ENCODE measurements at places on chromosomes 1 and 21. TPM values are rescaled to one million over a fixed set of nuclear protein-coding genes. Genes with fewer than 3 reads are reported as not detected.

DNA sequence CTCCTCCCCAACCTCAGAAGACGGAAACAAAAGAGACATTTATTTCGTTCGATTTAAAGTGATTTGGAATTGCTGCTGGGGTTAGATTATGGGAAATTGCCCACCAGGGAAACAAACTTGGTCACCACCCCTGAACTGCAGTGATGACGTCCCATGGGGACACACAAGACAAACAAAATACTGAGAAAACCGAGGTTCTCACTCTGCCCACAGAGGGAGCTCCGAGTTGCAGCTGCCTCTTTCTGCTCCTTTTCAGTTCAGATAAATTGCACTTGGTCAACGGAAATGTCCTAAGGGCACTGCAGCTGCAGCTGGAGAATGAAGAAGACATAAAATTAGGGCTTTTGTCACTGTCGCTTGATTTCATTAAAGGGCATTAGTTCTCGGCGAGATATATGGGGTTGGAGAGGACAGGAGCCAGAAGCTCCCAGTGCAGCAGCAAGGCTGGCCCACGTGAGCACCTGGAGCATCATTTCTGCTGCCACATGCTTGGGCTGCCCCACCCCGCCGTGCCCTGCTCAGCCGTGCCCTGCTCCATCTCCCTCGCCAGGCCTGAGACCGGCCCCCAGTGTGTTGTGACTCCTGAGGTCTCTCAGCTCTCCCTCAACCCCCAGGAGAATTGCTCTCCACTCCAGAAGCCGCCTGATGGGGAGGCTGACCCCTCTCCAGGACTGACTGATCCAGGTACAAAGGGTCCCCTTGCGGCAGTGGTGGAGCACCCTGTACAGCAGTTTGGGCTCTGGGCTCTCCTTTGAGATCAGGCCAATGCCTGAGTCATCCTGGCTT lies 231.7 kb upstream of the AJAP1 start:
- no peak for DNase-seq
- no peak overlapping the region for H3K27ac ChIP-seq
- H3K36me3 ChIP-seq: no peaks in the 10 kb centered on the region
- no peaks in the 10 kb centered on the region for H3K27me3 ChIP-seq

GRCh38 chr1:226425431-226426031 lies 17.6 kb upstream of the PARP1 start:
- H3K27me3 ChIP-seq: no peaks in the 10 kb centered on the region
- no peaks in the 10 kb centered on the region for H3K4me1 ChIP-seq
- peak overlapping the region; percentile 20 for H3K4me3 ChIP-seq
- DNase-seq: no peak

GRCh38 chr21:38171723-38172344 lies 85.0 kb upstream of the KCNJ15 start:
- H3K27ac ChIP-seq: no peak overlapping the region
- no peak for DNase-seq
- no peaks in the 10 kb centered on the region for H3K36me3 ChIP-seq
- no peaks in the 10 kb centered on the region for H3K27me3 ChIP-seq
- no peaks in the 10 kb centered on the region for H3K4me1 ChIP-seq

DNA sequence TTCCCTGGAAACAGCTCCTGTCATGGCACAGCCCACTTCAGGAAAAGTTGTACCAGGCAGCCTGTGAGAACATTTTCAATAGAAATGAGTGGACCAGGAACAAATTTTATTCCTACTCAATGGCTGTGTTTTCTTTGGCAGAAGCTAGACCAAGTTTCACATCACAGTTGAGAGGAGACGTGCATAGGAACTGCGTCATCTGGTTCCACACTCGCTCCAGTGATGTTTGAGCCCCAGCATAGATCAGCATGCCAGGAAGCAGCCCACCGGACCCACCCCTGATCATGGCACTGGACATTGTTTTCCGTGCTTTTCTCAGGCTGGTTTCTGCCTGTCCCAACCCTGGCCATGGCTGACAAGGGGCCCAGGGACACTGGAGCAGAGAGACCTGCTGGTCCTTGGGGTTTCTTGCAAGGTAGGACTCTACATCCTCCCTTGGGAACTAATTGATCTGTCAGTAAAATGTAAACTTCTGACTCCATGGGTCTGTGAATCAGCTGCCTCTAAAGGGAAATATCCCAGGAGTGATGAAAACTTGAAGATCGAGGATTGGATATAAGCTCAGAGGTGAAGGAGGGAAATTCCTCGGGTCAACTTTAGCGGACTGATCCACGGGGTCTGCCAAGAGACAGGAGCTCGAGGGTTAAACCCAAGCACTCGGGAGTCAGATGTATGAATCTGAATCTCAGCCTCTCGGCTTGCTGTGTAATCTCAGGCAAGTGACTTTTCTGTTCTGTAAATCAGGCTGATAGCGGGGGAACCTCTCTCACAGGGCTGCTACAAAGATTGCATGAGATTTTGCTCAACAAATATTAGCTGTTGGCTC lies 35.7 kb downstream of the NEK2 start:
- peaks cover 10% of the 10 kb centered on the region for H3K4me1 ChIP-seq
- H3K4me3 ChIP-seq: no peak overlapping the region
- peak; percentile 19 for DNase-seq
- H3K27me3 ChIP-seq: no peaks in the 10 kb centered on the region
- no peak overlapping the region for H3K27ac ChIP-seq

The DISC1 gene
- total RNA-seq: 5.8 TPM

The TMEM59 gene
- total RNA-seq: 207 TPM

- no peak overlapping the region for H3K27ac ChIP-seq
- no peaks in the 10 kb centered on the region for H3K4me1 ChIP-seq
- H3K4me3 ChIP-seq: no peak overlapping the region
- H3K27me3 ChIP-seq: no peaks in the 10 kb centered on the region
Observed at GRCh38 chr1:73862355-73862754, 335.6 kb downstream of the LRRIQ3 start.

- DNase-seq: peak; percentile 88
- peak overlapping the region; percentile 90 for H3K27ac ChIP-seq
- no peaks in the 10 kb centered on the region for H3K27me3 ChIP-seq
- peak overlapping the region; percentile 63 for H3K4me3 ChIP-seq
Observed at GRCh38 chr21:36135391-36136102, 668 bp downstream of the CBR3 start.

- DNase-seq: peak; percentile 71
- H3K36me3 ChIP-seq: no peaks in the 10 kb centered on the region
- no peaks in the 10 kb centered on the region for H3K27me3 ChIP-seq
- H3K27ac ChIP-seq: peak overlapping the region; percentile 73
Observed at GRCh38 chr1:58585581-58586151, 8.6 kb upstream of the TACSTD2 start.

GRCh38 chr1:59116920-59117542 lies 179.9 kb upstream of the FGGY start:
- H3K27me3 ChIP-seq: no peaks in the 10 kb centered on the region
- no peaks in the 10 kb centered on the region for H3K4me1 ChIP-seq
- H3K4me3 ChIP-seq: no peak overlapping the region
- H3K27ac ChIP-seq: no peak overlapping the region
- H3K36me3 ChIP-seq: no peaks in the 10 kb centered on the region
- no peak for DNase-seq

The ADGRL2 gene
- 59.4 TPM for total RNA-seq

DNA sequence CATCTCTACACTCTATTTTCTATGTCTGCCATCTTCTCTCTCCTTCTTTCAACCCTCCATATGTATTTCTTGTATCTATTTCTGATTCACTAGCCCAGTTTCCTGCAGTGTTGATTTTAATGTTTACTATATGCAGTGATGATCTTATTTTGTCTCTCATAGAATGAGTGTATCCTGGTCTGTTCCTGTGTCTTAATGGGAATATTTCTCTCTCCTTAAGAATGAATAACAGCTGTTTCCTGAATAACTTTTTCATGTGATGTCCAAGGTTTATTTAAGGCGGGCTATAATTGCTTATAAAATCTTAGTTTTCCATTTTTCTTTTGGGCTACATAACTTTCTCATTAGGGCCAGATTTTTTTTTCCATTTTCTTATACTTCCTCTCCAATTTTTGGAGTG lies 144.5 kb downstream of the C1orf21 start:
- no peak for DNase-seq
- H3K4me1 ChIP-seq: peaks cover 19% of the 10 kb centered on the region
- H3K36me3 ChIP-seq: no peaks in the 10 kb centered on the region
- H3K4me3 ChIP-seq: no peak overlapping the region

DNA sequence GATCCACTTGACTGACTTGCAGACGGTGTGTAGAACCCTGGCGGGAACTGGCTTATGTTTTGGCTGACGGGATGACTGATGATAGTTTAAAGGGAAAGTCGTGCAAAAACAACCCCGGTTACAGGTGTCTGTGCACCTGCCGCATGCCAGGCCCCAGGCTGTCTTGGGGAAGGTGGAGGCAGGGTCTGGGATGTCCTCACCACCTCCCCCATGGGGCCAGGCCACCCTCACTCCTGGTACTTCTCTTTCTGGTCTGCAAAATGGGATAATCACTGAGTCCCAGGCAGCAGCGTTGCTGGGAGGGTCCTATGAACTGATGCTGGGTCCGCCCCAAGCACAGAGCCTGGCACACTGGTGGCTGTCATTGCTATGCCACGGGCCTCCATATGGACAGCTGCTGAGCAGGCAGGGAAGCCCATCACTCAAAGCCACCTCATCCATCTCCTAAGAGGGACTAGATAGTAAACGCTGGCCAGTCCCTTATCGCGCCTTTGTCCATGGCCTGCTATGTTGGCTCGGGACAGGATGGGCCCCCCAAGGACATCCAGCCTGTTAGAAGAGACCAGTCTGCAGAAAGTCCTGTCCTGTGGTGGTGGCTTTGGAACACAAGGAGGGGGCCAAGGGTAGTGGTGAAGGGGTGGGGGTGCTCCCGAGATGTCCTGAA lies 15.0 kb upstream of the SLC2A7 start:
- H3K4me3 ChIP-seq: no peak overlapping the region
- no peaks in the 10 kb centered on the region for H3K36me3 ChIP-seq
- no peaks in the 10 kb centered on the region for H3K4me1 ChIP-seq
- DNase-seq: no peak

DNA sequence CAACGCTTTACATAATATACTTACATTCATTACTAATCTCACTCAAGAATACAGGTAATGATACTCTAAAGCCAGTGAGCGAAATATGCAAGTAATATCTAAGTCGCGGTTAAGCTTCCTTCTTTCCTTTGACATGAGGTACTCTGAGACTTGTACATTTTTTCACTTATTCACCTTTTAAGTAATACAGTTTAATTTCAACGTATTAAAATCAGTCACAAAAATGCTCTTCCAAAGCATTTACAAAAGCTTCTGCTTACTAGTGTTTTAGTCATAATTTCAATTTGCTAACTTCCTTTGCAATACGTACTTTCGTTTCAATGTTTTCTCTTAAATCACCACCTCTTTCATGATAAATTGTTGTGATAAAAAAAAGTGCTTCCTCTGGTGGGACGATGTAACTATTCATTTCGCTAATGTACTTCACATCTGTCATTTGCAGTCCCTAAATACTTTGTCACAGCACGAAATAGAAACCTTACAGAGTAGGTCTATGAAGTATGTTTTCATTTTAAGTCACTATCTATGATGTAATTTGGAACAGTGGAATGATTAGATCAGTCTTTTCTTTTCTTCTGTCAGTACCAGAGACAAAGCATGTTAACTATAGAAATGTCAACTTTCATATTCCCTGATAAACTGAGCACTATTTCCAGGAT lies 34.0 kb upstream of the ADGRL4 start:
- H3K27ac ChIP-seq: no peak overlapping the region
- no peak overlapping the region for H3K4me3 ChIP-seq
- DNase-seq: no peak
- no peaks in the 10 kb centered on the region for H3K36me3 ChIP-seq

The HRNR gene
- total RNA-seq: not detected

The C1orf185 gene
- total RNA-seq: not detected

The ECE1 gene
- total RNA-seq: 112 TPM

- peak; percentile 82 for DNase-seq
- no peak overlapping the region for H3K4me3 ChIP-seq
- H3K36me3 ChIP-seq: no peaks in the 10 kb centered on the region
- no peaks in the 10 kb centered on the region for H3K27me3 ChIP-seq
Observed at GRCh38 chr1:159881622-159882526, 18.1 kb downstream of the CFAP45 start.

- no peaks in the 10 kb centered on the region for H3K27me3 ChIP-seq
- no peak overlapping the region for H3K27ac ChIP-seq
- H3K4me1 ChIP-seq: no peaks in the 10 kb centered on the region
- no peak overlapping the region for H3K4me3 ChIP-seq
- no peaks in the 10 kb centered on the region for H3K36me3 ChIP-seq
- no peak for DNase-seq
Observed at GRCh38 chr1:172408958-172409357, 11.5 kb upstream of the C1orf105 start.

GRCh38 chr1:57258557-57259325 lies 165.1 kb downstream of the DAB1 start:
- no peaks in the 10 kb centered on the region for H3K36me3 ChIP-seq
- H3K4me3 ChIP-seq: no peak overlapping the region
- no peak for DNase-seq
- H3K27ac ChIP-seq: no peak overlapping the region
- H3K27me3 ChIP-seq: no peaks in the 10 kb centered on the region

The CFHR1 gene
- total RNA-seq: 0.36 TPM

GRCh38 chr1:5637171-5637570 lies 355.1 kb downstream of the NPHP4 start:
- H3K4me1 ChIP-seq: peaks cover 6% of the 10 kb centered on the region
- no peak overlapping the region for H3K4me3 ChIP-seq
- H3K27me3 ChIP-seq: peaks cover 29% of the 10 kb centered on the region
- DNase-seq: no peak

GRCh38 chr1:245382981-245383380 lies 228.2 kb downstream of the KIF26B start:
- DNase-seq: no peak
- no peaks in the 10 kb centered on the region for H3K36me3 ChIP-seq
- H3K27ac ChIP-seq: no peak overlapping the region
- no peak overlapping the region for H3K4me3 ChIP-seq
- no peaks in the 10 kb centered on the region for H3K27me3 ChIP-seq

DNA sequence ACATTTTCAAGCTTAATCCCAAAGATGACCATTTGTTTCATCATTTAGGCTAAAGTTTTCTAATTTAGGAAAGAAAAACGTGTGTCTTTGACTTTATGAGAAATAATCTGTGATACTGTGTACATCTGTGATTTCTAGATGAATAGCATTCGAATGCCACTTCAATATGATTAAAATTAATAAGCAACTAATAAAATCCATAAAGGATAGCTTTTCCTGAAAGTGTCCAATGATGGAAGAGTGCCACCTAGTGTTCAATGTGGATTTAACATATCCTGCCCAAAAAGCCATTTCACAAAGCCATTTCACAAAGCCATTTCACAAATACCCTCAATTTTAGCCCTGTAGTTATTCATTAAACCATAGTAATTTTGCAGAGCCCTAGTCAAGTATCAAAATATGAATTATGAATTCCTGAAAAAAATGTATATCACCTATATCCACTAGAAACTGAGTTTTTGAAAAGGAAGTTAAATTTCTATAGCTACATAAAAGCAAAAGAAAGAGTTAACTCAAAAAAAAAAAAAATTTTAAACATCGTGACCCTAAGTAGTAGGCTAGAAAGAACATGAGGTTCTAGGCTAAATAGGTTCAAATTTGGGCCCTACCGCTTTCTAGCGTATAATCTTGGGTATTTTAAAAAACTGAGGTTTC lies 19.1 kb downstream of the NME7 start:
- H3K4me3 ChIP-seq: no peak overlapping the region
- no peaks in the 10 kb centered on the region for H3K27me3 ChIP-seq
- no peak for DNase-seq
- no peaks in the 10 kb centered on the region for H3K4me1 ChIP-seq
